Activated T-cell treated with anti-CD3 and anti-CD28 coated beads, Interleukin-2, amount 50 U/mL, for 1 hour (primary cell): ENCODE measurements at places on chromosomes 16 and 17.

GRCh38 chr17:10135539-10136257 is 62.7 kb downstream of the GAS7 start:
- DNase-seq: no peak

GRCh38 chr16:79887541-79888540 is 287.3 kb upstream of the MAF start:
- no peak for DNase-seq

- DNase-seq: no peak
Measured at GRCh38 chr16:1141716-1142115, 11.2 kb upstream of the CACNA1H start.

DNA sequence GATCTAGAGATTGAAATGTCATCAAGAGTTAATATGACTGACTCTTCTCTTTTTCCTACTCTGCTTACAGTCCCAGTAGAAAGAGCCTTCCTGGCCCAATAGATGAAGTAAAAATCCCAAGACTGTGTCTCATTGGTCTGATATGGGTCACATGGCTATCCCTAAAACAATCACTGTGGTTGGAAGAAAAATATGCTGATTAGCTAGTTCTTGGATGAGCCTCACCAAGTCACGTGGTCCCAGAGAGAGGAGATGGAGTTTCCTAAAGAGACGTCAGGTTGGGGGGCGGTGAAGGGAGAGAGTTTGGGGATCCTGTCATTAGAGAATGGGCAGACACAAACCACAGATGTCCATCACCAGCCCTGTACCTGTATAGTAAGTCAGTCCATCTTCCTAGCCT is 466.3 kb downstream of the HAPSTR1 start:
- DNase-seq: no peak

- DNase-seq: no peak
Measured at GRCh38 chr16:14150796-14151195, 79.7 kb downstream of the MRTFB start.

- no peak for DNase-seq
Measured at GRCh38 chr16:16183562-16183961, 39.7 kb downstream of the ABCC6 start.

- DNase-seq: no peak
Measured at GRCh38 chr16:74872302-74872701, 97.7 kb upstream of the FA2H start.

GRCh38 chr16:28895609-28896008 is 17.3 kb downstream of the ATP2A1 start:
- no peak for DNase-seq

DNA sequence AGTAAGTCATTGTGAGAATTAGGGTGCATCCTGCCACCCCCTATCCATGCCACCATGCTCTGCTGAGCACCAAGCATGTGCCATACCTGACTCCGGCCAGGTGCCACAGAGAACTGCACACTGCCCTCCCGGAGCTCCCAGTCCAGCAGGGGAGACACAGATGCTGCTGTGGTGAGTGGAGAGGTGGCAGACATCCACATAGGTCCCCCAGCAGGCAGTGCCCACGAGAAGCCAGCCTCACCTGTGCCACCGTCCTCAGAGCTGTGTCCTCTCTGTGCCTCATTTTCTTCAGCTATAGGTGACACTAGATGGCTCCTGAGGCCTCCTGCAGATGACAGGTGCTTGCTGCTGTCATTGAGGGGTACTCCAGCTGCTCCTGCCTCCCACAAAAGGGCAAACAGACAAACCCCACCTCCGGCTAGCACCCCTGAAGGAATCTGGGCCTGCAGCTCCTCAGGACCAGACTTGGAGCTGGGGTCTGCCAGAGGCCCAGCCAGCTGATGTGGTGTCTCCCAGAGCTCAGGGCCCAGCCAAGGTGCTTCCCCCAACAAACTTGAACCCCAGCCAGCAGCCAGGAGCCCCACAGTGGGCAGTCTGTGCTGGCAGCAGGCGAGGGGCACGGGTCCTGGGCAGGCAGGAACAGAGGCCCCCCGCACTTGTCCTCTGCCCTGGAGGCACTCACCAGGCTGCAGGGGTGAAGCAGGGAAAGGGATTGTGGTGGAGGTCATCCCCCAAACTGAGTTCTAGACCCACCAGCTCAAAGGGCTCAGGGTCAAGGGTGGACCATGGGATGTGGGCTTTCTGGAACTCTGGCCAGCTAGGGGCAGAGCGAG is 17.1 kb downstream of the FOXJ1 start:
- no peak for DNase-seq

DNA sequence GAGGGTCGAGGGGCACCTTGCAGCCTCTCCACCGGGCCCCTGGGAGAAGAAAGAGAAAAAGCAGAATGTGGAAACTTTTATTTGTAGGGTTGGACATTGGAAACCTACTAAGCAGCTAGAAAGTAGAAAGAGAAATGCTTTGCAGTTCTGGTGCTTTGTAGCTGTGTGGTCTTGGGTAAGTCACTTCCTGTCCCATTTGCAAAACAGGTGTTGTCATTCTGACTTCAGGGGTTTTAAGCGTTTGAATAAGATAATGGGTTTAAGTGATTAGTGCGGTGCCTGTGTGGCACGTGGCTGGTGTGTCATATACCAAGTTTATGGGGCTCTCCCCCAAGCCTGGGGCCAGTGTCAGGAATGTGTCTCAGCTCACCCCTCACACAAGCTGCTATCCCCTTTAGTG is 1.6 kb downstream of the CA4 start:
- DNase-seq: no peak

DNA sequence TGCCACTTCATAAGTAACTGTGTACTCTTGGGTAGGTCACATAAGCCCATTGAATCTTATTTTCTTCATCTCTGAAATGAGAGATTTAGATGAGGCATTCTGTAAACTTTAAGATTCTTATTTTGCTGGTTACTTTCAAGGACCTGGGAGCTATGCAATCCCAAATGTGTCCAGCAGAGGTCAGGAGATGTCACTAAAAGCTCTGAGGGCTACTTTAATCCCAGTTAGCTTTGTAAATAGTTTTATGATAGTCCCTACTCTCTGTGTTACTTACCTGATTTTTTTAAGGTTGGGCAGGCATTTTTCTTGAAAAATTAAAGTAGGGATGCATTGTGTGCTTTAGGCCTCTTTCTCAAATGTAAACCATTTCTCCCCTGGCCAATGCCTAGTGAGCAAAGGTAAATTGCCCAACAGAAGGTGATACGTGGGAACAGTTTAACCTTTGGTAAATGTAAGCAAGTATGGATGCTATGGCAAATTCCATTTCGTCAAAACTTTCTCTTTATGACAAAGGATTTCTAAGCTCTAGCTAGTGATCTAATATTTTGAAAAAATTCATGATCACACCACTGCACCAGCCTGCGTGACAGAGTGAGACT is 57.1 kb upstream of the WSB1 start:
- peak; percentile 64 for DNase-seq

DNA sequence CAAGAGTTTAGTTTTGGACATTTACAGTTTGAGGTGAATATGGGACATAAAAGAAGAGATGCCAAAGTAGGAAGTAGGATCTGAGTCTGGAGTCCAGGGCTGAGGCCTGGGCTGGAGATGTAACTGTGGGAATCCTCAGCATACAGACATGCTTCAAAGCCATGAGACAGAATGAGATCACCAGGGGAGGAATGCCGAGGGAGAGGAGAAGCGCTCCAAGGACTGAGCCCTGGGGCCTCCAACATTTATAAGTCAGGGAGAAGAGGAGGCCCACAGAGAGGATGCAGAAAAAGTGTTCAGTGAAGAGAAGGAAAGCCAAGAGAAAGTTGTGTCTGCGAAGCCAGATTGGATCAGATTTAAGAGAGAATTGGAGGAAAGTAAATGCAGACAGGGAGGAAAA is 277.5 kb upstream of the MYOCD start:
- DNase-seq: no peak

DNA sequence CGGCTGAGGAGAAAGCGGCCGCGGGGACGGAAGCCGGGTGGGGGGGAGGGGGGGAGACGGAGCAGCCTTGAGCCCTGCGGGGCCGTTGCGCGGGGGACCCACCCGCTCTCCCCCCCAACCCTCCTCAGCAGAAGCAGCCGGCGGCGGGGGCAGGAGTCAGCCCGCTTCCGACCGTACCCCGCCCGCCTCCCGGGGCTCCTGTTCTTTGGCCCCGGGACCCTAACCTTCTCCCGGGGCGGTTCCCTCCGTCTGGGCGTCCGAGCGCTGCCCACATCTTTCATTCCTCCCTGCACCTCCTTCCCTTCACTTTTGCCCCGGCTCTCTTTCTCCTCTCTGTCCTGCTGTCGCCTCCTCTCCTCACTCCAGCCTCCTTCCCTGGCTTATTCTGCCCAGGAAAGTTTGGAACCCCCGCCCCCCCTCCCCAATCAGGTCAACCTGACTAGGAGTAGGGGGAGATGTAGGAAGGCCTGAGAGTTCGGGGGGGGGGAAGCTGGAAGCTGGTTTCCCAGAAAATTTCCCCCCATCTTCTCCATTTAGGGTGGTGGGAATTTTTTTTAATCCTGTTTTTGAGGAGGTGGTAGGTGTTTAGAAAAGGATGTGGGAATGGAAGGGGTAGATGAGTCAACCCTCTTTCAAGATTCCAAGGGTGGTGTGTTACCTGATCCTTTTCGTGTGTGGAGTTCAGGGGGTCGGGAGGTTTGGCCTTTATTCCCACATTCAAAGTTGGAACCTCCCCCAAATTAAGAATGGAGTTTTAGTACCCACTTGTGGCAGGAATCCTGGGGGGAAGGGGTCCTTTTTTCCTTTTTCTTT is 427 bp upstream of the NLK start:
- DNase-seq: no peak

- peak; percentile 83 for DNase-seq
Measured at GRCh38 chr17:82300707-82301270, 16.6 kb downstream of the CD7 start.

DNA sequence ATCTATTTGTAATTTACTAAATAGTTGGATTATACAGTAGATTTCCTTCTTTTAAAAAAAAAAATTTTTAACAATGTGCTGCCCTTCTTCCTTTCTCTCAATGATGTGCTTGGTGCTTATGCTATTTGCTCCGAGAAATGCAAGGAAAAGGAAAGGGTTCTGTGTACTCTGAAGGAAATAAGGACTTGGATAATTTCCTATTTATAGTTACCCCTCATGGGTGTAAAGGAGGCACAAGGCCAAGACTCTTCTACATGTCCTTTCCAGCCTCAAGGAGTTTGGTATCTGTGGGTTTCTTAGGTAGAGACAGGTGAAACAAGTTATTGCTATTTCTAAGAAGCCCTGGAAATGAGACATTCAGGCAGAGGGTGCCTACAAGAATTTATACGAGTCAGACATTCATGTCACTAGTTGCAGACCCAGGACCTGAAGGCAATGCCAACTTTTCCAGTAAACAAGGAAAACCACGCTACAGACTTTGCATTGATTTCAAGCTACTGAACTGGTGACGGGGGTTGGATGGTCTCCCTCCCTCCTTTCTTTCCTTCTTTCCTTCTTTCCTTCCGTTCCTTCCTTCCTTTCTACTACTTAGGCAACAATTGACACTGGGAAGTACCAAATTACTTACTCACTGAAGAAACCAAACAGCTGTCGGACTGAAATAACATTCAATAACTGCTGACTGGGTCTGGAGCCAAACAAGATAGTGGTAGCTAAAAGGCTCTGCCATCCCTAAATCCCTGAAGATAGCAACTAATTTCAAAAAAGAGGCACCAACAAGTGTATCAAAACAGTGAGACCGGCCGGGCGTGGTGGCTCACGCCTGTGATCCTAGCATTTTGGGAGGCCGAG is 33.8 kb upstream of the GHDC start:
- peak; percentile 10 for DNase-seq

- DNase-seq: peak; percentile 25
Measured at GRCh38 chr17:76353004-76353598, 615 bp downstream of the PRPSAP1 start.

DNA sequence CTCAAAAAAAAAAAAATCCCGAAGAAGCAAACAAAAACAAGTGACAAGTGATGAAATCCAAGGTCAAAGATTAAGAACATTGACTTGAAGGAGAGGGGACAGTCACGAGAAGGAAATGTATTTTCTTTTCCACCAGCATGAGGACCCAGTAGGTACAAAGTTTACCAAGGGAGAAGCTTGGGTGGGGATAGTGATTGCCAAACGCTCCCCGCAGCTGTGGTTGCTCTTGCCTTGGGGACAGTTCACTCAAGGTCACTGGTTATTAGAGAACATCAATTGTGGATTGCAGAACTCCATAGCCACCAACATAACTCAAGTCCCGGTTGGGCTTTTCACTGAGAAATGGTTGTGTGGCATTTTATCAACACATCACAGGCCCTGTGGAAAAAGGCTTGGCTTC is 27.0 kb downstream of the RSL1D1 start:
- DNase-seq: no peak

- DNase-seq: no peak
Measured at GRCh38 chr16:57413733-57414132, 9.2 kb downstream of the CCL17 start.

- no peak for DNase-seq
Measured at GRCh38 chr17:28756049-28756804, 12.4 kb downstream of the TRAF4 start.

DNA sequence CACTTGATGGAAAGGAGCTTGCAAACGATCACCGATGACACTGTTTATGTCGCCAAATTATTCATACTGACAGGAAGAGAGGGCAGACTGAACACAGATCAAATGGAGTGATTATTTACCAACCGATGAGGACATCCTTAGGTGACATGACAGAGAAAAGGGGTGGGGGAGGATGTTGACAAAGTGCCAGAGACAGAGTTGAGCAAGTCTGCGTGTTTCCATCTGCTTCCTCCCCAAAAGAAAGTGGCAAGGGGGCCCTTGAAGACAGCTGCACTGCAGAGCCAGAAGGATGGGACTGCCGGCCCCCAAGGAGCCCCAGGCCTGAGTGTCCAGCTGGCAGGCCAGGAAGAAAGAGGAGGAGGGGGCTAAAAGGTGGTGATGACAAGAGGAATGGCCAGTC is 191.0 kb upstream of the RPL38 start:
- DNase-seq: peak; percentile 19

DNA sequence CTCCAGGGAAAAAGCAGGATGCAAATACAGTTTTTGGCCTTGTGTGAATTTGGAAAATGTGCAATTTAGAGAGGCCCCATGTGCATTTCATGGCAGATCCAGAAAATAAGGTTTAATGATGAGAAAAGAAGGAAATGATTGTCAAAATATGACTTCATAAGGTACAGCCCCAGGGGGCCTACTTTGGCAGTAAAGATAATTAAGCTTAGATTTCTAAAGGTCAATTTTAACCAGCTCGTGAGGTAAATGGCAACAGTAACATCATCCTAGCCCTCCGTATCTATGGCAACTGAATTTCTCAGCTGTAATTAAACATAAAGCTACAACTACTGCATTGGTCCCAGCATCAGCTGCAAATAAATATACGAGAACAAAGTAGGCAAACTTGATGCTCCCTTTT is 30.0 kb upstream of the PRSS54 start:
- DNase-seq: no peak

- DNase-seq: no peak
Measured at GRCh38 chr16:50614955-50615724, 66.0 kb downstream of the SNX20 start.

DNA sequence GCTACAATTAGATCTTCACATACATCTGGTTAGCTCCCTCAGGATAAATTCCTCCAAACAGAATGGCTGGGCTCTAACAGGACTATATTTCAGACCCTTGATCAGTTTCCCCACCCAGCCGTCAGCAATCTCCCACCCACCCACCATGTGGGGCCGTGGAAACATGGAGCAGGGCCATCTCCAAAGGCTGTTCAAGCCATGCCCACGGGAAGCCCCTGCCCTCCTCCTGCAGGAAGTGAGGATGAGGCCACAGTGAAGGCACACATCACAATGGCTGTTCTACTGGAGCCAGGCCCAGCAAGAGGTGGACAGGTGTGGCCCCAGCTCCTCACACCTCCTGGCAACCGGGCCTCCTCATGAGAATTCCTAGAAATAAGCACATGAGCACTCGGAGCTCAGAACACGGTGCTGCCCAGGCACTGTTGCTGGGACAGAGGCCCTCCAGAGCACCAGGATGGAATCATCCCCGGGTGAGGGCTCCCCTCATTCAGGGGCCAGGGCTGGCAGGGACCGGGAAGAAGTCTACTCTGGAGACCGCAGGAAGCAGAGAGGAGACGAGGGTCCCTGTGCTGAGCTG is at the start of gene LITAFD:
LITAFD (plus strand) TSS at position 311 of the 577 bp plus-strand sequence. CDS start 2,005 bp downstream, outside the sequence.
- no peak for DNase-seq
